ENCODE measurements at places on chromosomes 5 and 9.

- no peak for DNase-seq
Measured at GRCh38 chr5:135234242-135234641, 164.8 kb downstream of the MACROH2A1 start.

DNA sequence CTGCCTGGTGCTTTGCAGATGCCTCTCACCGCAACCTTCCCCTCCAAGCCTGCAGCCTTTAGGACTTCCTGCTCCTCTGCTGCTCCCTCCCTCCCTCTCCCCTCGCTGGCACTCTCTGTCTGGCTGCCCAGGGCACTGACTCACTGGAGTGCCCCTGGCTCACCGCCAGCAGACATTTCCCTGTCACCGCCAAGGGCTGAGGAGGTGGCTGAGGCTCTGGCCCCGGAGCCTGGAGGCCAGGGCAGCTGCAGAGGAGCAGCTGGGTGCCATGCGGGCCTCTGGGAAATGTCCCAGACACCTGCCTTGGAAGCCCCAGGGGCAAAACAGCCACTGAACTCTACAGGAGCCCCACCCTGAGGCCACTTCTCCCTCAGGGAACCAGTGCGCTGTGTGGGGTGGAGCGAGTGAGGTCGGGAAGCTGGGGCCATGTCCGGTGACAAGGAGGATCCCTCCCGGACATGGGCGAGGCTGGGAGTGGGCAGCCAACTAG is 53.4 kb downstream of the TENT4A start:
- DNase-seq: peak; percentile 51

- DNase-seq: peak; percentile 49
Measured at GRCh38 chr5:134527961-134528424, 2.5 kb downstream of the JADE2 start.

GRCh38 chr5:168736281-168736831 is 157.2 kb upstream of the PANK3 start:
- peak; percentile 74 for DNase-seq

- DNase-seq: no peak
Measured at GRCh38 chr9:134245179-134245578, 80.8 kb upstream of the RNU6ATAC start.

DNA sequence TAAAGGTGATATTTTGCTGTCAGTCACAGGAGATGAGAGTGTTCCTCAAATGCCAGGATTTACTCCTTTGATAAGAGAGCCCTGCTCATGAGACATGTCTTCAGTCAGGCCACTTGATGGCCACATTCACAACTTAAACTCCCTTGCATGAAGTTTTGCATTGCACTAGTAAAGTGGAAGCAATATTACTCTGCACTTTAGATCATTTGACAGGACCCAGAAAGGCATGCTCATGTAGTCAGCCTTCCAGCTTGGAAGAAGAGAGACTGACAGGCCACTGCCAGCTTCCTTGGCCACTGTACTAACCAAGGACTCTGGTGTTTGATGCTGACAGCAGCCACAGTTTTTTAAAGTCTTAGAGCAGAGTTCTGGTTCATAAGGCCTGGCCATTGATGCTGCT is 42.6 kb downstream of the NPR3 start:
- no peak for DNase-seq

- DNase-seq: no peak
Measured at GRCh38 chr9:74497748-74498620, 849 bp downstream of the RORB start.

DNA sequence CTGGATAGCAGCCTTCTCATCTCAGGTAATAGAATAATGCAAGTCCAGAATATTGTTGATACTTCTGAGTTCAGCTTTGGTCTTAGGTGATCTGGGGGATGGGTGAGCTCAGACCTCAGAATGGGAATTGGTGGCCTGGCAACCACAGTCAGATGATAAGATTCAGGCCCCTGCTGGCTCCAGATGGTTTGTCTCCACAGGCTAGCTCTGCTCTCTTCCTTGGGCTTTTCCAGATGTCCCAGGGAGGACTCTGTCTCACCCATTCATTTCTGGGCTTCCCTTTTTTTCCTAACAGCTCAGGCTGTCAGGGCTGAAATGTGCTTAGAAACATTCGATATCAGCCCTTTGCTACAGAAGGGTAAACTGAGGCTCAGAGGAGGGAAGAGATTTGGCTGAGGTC is 17.6 kb upstream of the TNFSF15 start:
- DNase-seq: no peak

Data from G401 (cell line).